Stimulated activated CD8-positive, alpha-beta memory T cell treated with anti-CD3 and anti-CD28 coated beads, Interleukin-4, amount 100 ng/mL, for 1 hour (primary cell): ENCODE measurements at places on chromosomes 7 and 10.

DNA sequence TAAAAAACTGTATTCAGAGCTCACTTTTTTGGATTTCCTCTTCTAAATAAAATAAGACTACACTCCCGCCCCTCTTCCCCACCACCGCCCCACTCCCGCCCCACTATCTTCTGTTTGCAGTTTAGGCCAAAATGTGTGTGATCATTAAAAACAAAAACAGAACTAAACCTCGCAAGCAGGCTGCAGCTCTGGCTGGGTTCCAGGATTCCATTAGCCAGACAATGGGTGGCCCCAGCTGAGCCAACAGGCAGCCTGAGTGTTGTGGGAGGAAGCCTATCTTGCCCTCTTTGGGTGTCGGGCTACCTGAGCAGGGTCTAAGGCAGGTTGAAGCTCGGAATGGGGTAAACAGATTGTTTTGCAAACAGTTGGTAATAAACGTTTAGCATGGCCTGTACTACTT lies 41.7 kb downstream of the ARL4A start:
- DNase-seq, result no peak

DNA sequence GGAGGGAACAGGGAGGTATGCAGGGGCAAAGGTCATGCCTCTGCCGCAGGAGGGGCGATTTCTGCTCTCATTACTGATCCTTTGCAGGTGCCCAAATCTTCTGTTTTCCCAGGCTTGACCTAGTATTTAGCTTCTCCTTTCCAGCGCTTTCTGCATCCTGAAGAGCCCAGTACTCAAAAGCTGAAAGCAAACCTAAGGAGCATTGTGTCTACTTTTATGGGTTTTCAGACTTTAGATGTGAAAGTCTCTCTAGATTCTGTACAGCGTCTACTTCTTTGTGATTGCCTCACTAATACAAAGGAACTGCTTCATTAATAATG lies 560 bp downstream of the GBF1 start:
- DNase-seq, result no peak

- DNase-seq, result no peak
These were observed 19.0 kb upstream of the RET start for GRCh38 chr10:43057831-43058340.

GRCh38 chr7:13933091-13933490 lies 56.4 kb downstream of the ETV1 start:
- DNase-seq, result no peak

- no peak for DNase-seq
These were observed 62.9 kb downstream of the GRM8 start for GRCh38 chr7:127189886-127190285.

DNA sequence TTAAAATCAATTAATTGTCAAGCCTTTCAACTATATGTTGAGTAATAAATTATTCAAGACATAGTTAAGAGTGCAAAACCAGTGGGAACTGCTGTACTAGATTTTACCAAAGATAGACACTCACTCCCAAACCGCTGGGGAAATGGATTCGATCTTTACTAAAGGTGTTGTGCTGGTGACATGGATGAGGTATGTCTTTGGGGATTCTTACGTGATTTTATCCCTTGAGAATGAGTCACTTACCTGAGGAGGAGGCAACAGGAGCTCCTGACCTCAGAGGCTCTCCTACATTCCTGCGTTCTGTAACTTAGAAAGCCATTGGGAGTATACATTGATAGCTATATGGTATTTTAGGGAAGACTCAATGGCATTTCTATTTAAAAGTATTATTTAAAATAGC lies 165.5 kb downstream of the PKD1L1 start:
- DNase-seq, result no peak

DNA sequence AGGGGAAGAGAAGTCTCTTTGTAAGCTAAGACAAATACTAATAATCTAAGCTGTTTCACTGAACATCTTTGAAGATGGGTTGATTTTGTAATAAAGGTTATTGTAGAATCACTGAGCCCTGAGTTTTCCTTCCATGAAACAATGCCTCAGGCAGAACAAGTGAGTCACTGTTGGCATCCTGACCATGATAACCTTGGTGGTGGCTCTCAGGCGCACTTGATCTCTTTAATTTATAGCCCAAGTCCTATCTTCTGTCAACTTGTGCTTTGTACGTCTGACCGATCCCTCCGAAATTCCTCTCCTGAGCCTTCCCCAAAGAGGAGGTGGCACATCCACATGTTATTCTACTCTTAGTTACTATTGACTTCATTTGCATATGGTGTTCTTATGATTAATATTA lies 812.9 kb downstream of the REEP3 start:
- DNase-seq, result no peak

GRCh38 chr7:27771111-27771510 lies 31.1 kb downstream of the TAX1BP1 start:
- DNase-seq, result no peak

DNA sequence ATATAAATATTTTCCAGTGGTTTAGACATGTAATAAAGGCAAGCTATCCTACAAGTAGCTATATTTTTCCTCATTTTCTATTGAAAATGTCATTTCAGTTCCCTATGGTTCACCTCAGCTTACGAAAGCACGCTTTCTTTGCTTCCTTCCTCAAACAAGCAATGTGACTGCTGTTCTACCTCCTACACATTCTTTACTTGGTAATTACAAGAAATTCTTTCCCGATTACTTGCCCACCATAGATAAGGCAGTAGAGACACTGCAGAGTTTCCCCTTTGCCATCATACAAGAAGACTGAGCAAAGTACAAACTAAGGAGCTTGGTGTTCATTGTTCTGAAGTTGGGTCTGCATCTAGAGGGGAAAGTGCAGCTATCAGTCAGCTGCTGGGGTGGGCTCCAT lies 249.4 kb downstream of the CRPPA start:
- no peak for DNase-seq

DNA sequence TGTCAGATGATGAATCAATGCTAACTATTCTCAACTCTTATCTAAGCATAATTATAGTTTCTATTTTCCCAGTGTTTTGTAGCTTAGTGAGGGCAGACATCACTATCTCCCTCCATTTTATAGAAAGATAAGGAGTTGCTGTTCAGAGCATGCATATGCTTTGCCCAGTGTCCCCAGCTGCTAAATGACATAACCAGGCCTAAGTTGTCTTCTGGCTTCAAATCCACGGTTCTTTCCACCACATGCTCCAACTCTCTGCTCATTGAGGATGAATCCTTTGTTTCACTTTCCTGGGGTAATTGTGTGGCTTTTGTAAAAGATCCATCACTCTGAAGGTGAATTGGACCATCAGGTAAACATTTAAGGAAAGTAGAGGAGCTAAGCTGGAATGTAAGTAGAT lies 134.0 kb downstream of the SNX10 start:
- no peak for DNase-seq

GRCh38 chr7:131839967-131840690 lies 283.7 kb upstream of the PODXL start:
- no peak for DNase-seq

DNA sequence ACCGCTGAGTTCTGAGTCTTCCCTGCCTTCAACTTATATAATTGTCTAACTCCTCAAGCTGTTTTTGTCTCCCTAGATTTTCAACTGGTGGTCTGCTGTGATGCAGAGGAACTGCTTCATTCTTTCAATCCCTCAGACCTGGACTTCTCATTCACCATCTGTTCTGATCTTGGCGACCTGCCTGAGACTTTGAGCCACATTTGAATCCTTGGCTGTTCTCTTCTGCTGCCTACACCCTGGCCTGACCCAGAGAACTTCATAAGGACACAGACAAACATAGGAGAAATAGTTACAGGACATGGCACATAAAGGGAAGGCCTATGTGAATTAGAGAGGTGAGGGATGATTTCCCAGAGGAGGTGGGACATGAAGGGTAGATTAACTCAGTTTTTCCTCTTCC lies 326.7 kb downstream of the PTEN start:
- no peak for DNase-seq

DNA sequence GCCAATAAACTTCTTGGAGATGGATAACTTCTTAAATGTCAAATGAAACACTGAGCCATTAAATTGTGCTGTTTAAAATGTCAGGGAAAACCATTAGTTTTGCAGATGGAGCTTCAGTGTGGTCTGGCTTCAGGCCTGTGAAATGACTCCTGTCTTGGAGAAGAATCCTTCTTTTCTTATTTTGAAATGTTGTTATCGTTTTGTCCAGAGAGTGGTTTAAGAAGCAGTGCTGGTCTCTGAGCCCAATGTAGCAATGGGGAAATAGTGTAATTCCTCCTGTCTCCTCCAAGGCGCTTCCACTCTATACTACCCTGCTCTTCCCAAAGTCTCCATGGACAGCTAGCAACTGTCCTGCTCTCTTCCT lies 177.6 kb downstream of the REEP3 start:
- no peak for DNase-seq

DNA sequence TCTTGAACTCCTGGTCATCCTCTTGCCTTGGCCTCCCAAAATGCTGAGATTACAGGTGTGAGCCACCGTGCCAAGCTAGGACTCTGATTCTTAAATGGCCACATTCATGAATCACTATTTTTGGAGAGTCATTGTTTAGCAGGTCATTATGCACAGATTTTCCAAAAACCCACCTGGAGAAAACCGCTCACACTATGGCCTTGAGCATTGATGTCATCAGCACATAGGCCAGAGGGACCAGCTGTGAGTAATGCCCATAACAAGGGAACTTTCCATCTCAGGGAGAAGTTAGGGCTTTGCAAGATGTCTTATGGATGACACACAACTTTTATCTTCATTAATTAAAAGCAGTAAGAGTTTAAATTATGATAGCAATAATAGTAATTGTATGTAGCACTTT lies 86.4 kb upstream of the KIF5B start:
- no peak for DNase-seq

DNA sequence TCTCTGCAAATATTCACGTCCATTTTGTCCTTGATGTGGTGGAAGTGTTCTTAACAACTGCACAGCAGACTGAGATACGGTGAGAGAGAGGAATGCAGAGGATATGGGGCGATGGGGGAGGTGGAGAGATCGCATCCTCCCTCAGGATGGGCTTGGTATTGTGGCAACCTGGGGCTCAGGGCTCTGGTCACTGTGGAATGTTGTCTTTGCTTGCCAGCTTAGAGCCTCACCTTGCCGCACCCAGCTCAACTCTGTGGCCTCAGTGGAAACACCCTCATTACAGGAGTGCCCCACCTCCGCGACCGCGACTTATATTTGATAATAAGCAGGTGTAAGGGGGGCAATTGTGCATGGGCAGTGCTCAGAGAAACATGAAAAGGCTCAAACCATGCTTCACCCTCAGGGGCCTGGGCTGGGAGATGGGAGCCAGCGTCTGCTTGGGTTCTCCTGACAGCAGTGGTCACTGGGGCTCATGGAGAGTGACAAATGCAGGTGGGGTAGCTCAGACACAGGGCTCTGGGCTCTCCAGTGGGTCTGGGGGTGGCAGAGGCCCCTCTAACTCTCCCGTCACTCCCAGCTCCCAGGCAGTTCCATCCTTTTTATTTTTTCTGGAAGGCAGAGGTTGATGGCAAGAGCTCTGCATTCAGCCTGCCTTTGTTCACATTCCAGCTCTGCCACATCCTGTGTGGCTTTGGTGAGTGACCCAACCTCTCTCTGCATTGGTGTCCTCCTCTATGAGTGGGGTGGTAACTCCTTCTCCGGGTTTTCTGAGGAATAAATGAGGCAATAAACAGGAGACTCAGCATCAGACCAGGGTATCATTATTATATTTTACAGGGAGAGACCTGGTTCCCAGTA lies 43.1 kb upstream of the EMX2 start:
- DNase-seq, result no peak

- no peak for DNase-seq
These were observed 89.1 kb downstream of the STRA8 start for GRCh38 chr7:135322571-135323340.

GRCh38 chr7:23680414-23681405 lies 711 bp downstream of the FAM221A start:
- no peak for DNase-seq

DNA sequence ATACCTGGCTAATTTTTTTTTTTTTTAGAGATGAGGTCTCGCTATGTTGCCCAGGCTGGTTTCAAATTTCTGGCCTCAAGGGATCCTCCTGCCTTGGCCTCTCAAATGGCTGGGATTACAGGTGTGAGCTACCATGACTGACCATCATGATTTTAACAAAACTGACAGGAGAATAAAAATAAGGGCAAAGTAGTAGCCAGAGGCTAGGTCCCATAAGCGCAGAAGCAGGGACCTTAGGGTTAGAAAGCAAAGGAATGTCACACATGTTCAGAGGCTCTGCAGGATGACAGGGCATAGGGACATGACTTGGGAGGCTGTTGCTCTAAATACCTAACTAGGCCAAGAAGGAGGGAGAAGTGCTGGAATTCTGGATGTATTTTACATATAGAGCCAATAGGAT lies 5.1 kb upstream of the LIMK1 start:
- no peak for DNase-seq

DNA sequence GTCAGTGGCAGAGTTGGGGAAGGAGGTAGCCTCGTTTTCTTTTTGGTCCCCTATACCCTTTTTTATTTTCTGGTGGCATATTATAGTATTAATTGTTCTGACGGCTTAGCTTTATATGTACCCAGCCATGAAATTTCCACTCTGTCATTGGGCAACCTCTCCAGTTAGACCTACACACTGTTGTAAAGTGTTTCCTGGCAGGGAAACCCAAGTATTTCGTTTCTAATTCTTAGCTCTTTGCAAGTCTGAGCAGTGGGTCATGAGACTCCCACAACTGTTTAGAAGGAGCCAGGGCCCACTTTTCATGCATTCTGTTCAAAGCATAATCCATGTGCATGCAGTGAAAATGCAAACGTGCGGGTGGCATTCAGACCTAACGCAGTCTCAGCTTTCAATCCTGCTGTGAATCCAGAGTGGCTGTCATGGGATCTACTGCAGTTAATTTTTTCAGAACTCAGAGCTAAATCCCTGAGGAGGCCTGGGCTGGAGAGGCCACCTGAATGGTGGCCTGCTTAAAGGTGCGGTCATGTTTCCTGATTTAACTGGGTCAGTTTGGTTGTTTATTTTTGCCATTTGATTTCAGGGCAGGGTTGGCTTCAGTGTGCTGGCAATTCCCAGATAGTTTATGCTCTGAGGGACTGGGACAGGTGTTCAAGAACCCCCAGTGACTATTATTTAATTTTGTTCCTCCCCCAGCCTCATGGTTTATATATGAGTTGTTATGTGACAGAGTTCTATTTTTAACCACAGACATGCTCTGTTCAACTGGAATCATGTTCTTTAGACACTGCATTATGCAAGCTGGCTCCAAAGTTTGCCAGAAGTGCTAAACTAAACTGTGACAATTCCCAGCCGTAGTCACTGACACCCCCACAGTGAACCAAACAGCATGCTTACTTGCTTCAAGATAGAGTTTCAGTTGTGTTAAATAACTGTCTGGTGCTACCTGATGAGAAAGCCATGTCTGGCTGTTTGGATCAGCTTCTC lies 27.4 kb upstream of the SYPL1 start:
- DNase-seq, result no peak

DNA sequence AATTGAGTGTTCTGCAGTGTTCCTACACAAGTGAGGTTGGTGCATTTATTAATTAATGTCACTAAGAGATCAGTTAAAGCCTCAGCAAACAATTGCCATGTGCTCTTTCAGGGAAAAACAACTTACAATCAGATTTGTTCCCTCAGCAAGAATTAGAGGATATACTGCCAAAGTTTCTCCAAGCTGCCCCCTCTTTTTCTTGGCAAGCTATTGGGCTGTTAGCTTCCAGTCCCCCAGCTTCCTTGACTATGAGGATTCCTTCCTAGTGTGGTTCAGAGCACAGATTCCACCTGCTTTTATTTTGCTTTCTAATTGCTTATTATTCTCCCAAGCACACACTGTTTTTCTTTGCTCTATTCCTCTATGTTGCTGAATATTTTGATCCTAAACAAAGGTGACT lies 112.7 kb downstream of the RBM20 start:
- no peak for DNase-seq
